ENCODE measurements at places on chromosomes 6 and 20. TPM values are rescaled to one million over a fixed set of nuclear protein-coding genes. Genes with fewer than 3 reads are reported as not detected.

IL17F gene
- total RNA-seq, result not detected

ARMH2 gene
- total RNA-seq, result not detected

DNAAF9 gene
- total RNA-seq, result 17.3 TPM

ADGRF5 gene
- 0.58 TPM for total RNA-seq

LAMA5 gene
- total RNA-seq, result 611 TPM

DNPH1 gene
- total RNA-seq, result 47.8 TPM

MOCS1 gene
- 15.6 TPM for total RNA-seq

HRH3 gene
- total RNA-seq, result 0.24 TPM

MATN4 gene
- not detected for total RNA-seq

SLC17A2 gene
- total RNA-seq, result 0.21 TPM

HFE gene
- 2.6 TPM for total RNA-seq

PTK7 gene
- total RNA-seq, result 115 TPM

SOX18 gene
- total RNA-seq, result 0.72 TPM

KHDRBS2 gene
- 3.9 TPM for total RNA-seq

CST1 gene
- total RNA-seq, result 409 TPM

UCKL1 gene
- 44.1 TPM for total RNA-seq

FABP7 gene
- 1.2 TPM for total RNA-seq

DNA sequence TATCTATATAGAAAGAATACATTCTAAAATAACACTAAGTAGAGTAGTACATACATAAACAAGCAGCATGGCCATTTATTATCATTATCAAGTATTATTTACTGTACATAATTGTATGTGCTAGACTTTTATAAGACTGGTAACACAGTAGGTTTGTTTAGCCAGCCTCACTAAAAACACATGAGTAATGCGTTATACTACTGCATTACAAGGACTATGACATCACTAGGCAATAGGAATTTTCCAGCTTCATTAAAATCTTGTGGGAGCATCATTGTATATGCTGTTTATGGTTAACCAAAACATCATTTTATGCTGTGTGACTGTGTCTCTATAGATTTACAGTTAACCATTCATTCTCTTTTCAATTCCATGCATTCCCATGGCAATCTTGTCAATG is 131.7 kb upstream of the HDGFL1 start:
- H3K27ac ChIP-seq, result no peak overlapping the region
- H3K36me3 ChIP-seq, result no peaks in the 10 kb centered on the region
- no peak overlapping the region for H3K4me3 ChIP-seq
- DNase-seq, result no peak

DNA sequence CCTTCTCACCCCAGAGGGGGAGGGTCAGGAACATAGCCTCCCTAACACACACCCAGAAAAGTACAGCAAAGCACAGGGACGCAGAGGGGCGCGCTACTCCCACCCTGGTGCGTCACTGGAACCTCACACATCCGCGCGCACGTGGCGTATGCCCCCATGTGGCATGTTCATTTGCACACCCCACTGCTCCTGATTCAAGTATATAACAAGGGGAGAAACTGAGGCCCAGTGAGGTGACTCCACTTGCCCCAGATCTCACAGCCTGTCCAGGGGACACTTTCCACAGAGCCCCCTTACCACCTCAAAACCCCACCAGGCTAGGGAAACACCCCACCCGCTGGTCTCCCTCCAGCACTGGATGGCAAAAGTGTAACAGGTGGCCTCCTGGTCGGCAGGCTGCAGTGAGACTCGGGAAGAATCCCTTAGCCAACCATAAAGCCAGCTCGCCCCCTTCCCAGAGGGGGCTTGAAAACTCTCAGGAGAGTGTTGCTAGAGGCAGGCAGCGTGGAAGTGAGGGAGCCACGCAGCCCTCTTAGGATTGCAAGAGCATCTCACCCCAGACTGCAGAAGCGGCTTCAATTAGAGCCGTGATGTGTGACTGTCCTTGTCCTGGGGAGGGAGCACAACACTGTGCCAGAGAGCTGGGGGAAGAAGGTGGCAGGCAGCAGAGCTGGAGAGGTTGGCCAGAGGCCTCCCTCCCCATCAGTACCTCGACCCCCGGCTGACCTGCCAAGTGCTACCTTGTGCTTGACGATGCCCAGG is at the start of gene GRM4:
Gene GRM4 (minus strand): TSS at position 67 of the 762 bp plus-strand sequence. CDS start 12,591 bp downstream, outside the sequence.
- no peak within 1 kb of the TSS for H3K27ac ChIP-seq
- H3K4me1 ChIP-seq, result peaks cover 7% of the 10 kb centered on the region
- DNase-seq, result no peak
- no peaks in the 10 kb centered on the region for H3K36me3 ChIP-seq

- DNase-seq, result no peak
- peaks cover 27% of the 10 kb centered on the region for H3K4me1 ChIP-seq
- peaks cover 4% of the 10 kb centered on the region for H3K27me3 ChIP-seq
- no peaks in the 10 kb centered on the region for H3K36me3 ChIP-seq
Measured at GRCh38 chr6:147870506-147871110, 362.1 kb downstream of the SAMD5 start.

DNA sequence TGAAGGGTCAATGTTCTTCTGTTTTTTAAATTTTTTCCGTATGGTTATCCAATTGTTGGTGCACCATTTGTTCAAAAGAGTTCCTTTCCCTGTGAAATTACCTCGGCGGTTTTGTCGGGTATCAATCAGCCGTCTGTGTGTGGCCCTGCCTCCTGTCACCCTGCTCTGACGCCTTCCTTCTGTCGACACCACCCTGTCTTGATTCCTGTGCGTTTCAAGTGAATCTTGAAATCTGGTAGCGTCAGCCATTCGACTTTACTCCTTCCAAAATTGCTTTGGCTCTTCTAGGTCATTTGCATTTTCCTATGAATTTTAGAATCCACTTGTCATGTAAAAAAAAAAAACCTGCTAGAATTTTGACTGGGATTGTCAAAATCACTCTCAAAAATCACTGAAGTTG is 181.1 kb downstream of the CDH4 start:
- H3K4me1 ChIP-seq, result peaks cover 42% of the 10 kb centered on the region
- no peaks in the 10 kb centered on the region for H3K36me3 ChIP-seq
- H3K27ac ChIP-seq, result no peak overlapping the region

GRCh38 chr6:110093981-110094380 is 85.5 kb downstream of the WASF1 start:
- no peaks in the 10 kb centered on the region for H3K27me3 ChIP-seq
- no peak for DNase-seq
- no peak overlapping the region for H3K4me3 ChIP-seq
- peaks cover 31% of the 10 kb centered on the region for H3K4me1 ChIP-seq
- H3K27ac ChIP-seq, result no peak overlapping the region

DNA sequence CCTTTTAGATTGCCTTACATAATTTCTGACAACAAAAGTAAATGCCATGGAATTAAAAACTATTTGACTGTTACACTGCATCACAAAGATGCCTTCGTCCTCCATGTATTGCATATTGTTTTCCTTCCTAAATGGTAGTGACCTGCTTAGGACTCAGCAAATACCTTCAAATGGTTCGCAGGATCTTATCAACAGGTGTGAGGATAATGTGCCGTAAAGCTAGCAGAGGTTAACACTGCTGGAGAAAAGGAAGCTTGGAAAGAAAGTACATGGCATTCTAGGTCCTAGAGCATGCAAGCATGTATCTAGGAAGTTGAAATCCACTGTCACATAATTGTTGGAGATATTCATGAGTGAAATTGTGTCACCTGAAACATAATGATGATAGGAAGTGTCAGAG is 5.5 kb downstream of the CLVS2 start:
- H3K27me3 ChIP-seq, result peaks cover 34% of the 10 kb centered on the region
- H3K4me3 ChIP-seq, result no peak overlapping the region

GRCh38 chr6:34391473-34391785 is 1.0 kb downstream of the NUDT3 start:
- no peak overlapping the region for H3K4me3 ChIP-seq
- H3K4me1 ChIP-seq, result peaks cover 24% of the 10 kb centered on the region
- no peak overlapping the region for H3K27ac ChIP-seq

DNA sequence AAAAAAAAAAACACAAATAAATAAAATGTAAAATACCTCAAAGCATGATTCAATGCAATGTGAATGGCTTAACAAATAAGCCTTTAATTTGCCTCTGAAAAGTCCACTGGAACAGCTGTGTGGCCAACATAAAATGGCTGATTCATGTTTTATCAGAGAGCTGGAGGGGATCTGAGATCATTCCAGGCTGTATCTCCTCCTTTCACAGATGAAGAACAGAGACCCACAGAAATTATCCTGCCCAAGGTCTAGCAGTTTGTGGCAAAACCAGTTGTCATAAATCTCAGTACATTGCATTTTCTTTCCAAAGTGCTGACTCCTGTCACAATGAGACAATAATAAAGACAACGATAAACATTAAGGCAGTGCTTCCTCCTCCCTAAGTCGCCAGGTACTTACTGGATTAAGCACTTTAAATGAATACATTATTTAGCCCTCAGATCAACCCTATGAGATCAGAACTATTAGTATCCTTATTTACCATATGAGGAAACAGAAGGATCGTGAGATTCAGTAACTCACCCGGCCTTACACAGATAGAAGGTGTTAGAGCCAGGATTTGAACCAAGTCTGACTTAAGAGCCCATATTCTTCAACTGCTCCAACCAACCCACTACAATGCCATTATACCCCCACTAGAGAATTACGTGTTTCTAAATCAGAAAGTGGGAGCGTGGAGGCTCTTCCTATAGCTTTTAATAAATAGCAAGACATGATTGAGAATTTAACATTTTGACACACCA is 118.3 kb downstream of the KIF13A start:
- H3K27ac ChIP-seq, result peak overlapping the region; percentile 89
- peaks cover 8% of the 10 kb centered on the region for H3K36me3 ChIP-seq
- H3K4me1 ChIP-seq, result peaks cover 38% of the 10 kb centered on the region
- DNase-seq, result no peak

GRCh38 chr6:120260636-120261035 is 911.1 kb upstream of the MAN1A1 start:
- H3K4me1 ChIP-seq, result no peaks in the 10 kb centered on the region
- H3K4me3 ChIP-seq, result no peak overlapping the region
- no peak for DNase-seq
- H3K27ac ChIP-seq, result no peak overlapping the region
- no peaks in the 10 kb centered on the region for H3K27me3 ChIP-seq

GRCh38 chr6:53015486-53015885 is 20.4 kb upstream of the GSTA4 start:
- H3K4me3 ChIP-seq, result no peak overlapping the region
- no peak for DNase-seq
- no peaks in the 10 kb centered on the region for H3K4me1 ChIP-seq

GRCh38 chr20:48586730-48587129 is 241.1 kb downstream of the PREX1 start:
- H3K27me3 ChIP-seq, result peaks cover 5% of the 10 kb centered on the region
- H3K27ac ChIP-seq, result no peak overlapping the region
- H3K4me3 ChIP-seq, result no peak overlapping the region
- H3K36me3 ChIP-seq, result no peaks in the 10 kb centered on the region

- no peaks in the 10 kb centered on the region for H3K27me3 ChIP-seq
- no peaks in the 10 kb centered on the region for H3K36me3 ChIP-seq
- peak overlapping the region; percentile 48 for H3K27ac ChIP-seq
- H3K4me3 ChIP-seq, result no peak overlapping the region
Measured at GRCh38 chr20:24747010-24747712, 201.9 kb upstream of the CST7 start.

- no peak for DNase-seq
- no peaks in the 10 kb centered on the region for H3K36me3 ChIP-seq
- H3K4me3 ChIP-seq, result peak overlapping the region; percentile 58
- H3K27me3 ChIP-seq, result peaks cover 4% of the 10 kb centered on the region
Measured at GRCh38 chr6:87832025-87832825, 130.2 kb upstream of the AKIRIN2 start.

- no peak overlapping the region for H3K4me3 ChIP-seq
- H3K27ac ChIP-seq, result no peak overlapping the region
- DNase-seq, result no peak
Measured at GRCh38 chr6:34057790-34058189, 88.1 kb downstream of the GRM4 start.

DNA sequence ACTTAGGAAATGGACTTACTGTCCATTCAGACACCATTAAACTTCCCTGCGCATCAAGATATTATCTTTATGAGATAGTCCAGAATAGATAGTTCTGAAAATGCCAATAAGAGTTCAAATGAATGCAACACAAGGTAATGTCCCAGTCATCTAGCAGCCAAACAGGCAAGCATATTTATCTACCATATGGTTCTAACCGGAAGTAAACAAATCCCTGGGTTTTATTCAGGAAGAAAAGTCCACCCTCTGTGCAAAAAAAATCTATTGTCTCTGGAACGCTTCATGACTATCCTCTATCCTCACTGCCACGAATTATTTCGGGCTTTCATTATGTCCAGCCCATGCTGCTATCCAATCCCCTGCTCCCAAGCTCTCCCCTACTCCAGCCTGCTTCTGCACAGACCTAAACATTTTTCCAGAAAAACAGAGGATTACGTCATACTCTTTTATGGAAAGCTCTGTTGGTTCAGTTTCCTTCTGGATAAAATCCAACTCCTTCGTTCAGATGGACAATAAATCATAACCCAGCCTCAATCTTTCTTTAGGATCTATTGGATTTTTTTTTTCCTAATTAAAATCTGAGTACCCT is 11.4 kb downstream of the PPIL6 start:
- no peaks in the 10 kb centered on the region for H3K4me1 ChIP-seq
- DNase-seq, result no peak
- no peak overlapping the region for H3K27ac ChIP-seq

GRCh38 chr20:8934362-8934761 is 134.5 kb upstream of the PLCB4 start:
- H3K27me3 ChIP-seq, result no peaks in the 10 kb centered on the region
- H3K4me1 ChIP-seq, result peaks cover 15% of the 10 kb centered on the region
- no peak for DNase-seq
- H3K27ac ChIP-seq, result no peak overlapping the region

DNA sequence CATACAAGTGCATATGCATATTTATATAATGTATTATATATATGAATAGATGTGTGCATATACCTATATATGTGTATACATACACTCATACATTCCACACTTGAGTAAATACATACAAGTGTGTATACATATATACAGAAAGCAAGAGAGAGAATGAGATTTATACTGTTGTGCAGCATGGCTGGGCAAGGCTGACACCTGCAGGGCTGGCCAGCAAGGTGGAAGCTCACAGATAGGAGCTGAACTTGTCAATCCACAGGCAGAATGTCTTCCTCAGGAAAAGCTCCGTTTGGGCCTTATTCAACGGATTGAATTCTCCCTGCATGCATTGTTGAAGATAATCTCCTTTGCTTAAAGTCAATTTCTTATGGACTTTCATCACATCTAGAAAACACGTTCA is 256.7 kb downstream of the ZNF217 start:
- H3K4me3 ChIP-seq, result no peak overlapping the region
- no peak for DNase-seq
- peaks cover 9% of the 10 kb centered on the region for H3K4me1 ChIP-seq
- H3K27me3 ChIP-seq, result no peaks in the 10 kb centered on the region
- H3K27ac ChIP-seq, result no peak overlapping the region
- peaks cover 7% of the 10 kb centered on the region for H3K36me3 ChIP-seq
